ENCODE measurements at places on chromosomes 1 and 21.

GRCh38 chr1:46099215-46099614, 33.2 kb downstream of the PIK3R3 start:
- H3K36me3 ChIP-seq: no peaks in the 10 kb centered on the region
- H3K4me3 ChIP-seq: no peak overlapping the region
- H3K27ac ChIP-seq: no peak overlapping the region
- DNase-seq: no peak

- H3K36me3 ChIP-seq: no peaks in the 10 kb centered on the region
- H3K27ac ChIP-seq: no peak overlapping the region
- H3K4me3 ChIP-seq: no peak overlapping the region
- H3K4me1 ChIP-seq: peaks cover 6% of the 10 kb centered on the region
Measured at GRCh38 chr1:54956726-54957125, 23.7 kb upstream of the TMEM61 start.

DNA sequence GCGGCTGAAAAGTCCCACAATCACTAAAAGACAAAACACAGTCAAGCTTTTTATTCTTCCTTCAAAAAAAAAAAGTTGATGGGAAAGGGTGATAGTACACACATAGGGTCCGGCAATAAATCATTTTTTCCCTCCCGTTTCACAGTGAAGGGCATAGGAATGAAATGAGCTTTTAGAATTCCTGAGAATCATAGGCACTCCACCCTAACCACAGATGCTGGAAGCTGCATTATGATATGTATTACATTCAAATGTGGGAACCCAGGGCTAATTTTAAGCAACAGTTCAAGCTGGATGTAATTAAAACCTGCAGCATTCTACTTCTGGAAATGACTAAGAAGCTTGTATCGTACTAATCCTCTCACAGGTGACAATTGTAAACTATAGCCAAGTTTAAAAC, 75.7 kb upstream of the KCNJ15 start:
- no peaks in the 10 kb centered on the region for H3K4me1 ChIP-seq
- H3K4me3 ChIP-seq: no peak overlapping the region
- no peak for DNase-seq
- no peaks in the 10 kb centered on the region for H3K27me3 ChIP-seq

GRCh38 chr1:45635211-45635610, 11.4 kb upstream of the CCDC17 start:
- H3K4me1 ChIP-seq: no peaks in the 10 kb centered on the region
- H3K4me3 ChIP-seq: no peak overlapping the region
- H3K27ac ChIP-seq: no peak overlapping the region

- no peak for DNase-seq
- H3K36me3 ChIP-seq: no peaks in the 10 kb centered on the region
- H3K4me1 ChIP-seq: no peaks in the 10 kb centered on the region
- no peaks in the 10 kb centered on the region for H3K27me3 ChIP-seq
- H3K4me3 ChIP-seq: no peak overlapping the region
- H3K27ac ChIP-seq: no peak overlapping the region
Measured at GRCh38 chr1:203217668-203218067, 11.8 kb downstream of the CHIT1 start.

GRCh38 chr1:158945061-158945460, 13.7 kb downstream of the PYHIN1 start:
- no peak overlapping the region for H3K4me3 ChIP-seq
- no peak overlapping the region for H3K27ac ChIP-seq

- H3K4me3 ChIP-seq: no peak overlapping the region
- H3K36me3 ChIP-seq: peaks cover 31% of the 10 kb centered on the region
- no peak for DNase-seq
Measured at GRCh38 chr1:201147396-201148015, 6.8 kb downstream of the TMEM9 start.

GRCh38 chr1:29245876-29246275, 9.6 kb downstream of the PTPRU start:
- no peaks in the 10 kb centered on the region for H3K36me3 ChIP-seq
- no peaks in the 10 kb centered on the region for H3K27me3 ChIP-seq
- DNase-seq: peak; percentile 48
- H3K4me3 ChIP-seq: no peak overlapping the region

GRCh38 chr1:226875641-226876295, 5.4 kb downstream of the PSEN2 start:
- no peaks in the 10 kb centered on the region for H3K27me3 ChIP-seq
- no peak overlapping the region for H3K27ac ChIP-seq
- DNase-seq: no peak
- H3K36me3 ChIP-seq: peaks cover 16% of the 10 kb centered on the region
- H3K4me3 ChIP-seq: no peak overlapping the region

GRCh38 chr21:39852726-39853500, 14.3 kb upstream of the PCP4 start:
- no peak overlapping the region for H3K27ac ChIP-seq
- H3K36me3 ChIP-seq: no peaks in the 10 kb centered on the region
- H3K4me3 ChIP-seq: no peak overlapping the region
- no peak for DNase-seq

- no peaks in the 10 kb centered on the region for H3K27me3 ChIP-seq
- H3K36me3 ChIP-seq: no peaks in the 10 kb centered on the region
- no peak overlapping the region for H3K4me3 ChIP-seq
- no peak overlapping the region for H3K27ac ChIP-seq
- peaks cover 3% of the 10 kb centered on the region for H3K4me1 ChIP-seq
- no peak for DNase-seq
Measured at GRCh38 chr1:93814795-93815340, 64.1 kb downstream of the DNTTIP2 start.

DNA sequence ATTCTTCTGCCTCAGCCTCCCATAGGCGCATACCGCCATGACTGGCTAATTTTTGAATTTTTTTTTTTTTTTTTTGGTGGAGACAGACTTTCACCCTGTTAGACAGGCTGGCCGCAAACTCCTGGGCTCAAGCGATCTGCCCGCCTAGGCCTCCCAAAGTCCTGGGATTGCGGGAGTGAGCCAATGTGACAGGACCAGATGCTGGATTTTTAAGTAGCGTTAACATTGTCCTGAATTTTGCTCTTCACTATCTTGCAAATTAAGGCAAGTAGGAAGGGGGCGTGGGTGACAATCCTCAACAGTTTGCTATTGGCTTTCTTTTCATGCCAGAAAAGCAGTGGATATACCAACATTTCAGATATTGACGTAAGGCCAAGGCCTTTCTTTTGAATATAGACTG, 49.7 kb upstream of the TSNAX start:
- no peaks in the 10 kb centered on the region for H3K36me3 ChIP-seq
- no peaks in the 10 kb centered on the region for H3K4me1 ChIP-seq
- no peaks in the 10 kb centered on the region for H3K27me3 ChIP-seq
- no peak overlapping the region for H3K27ac ChIP-seq

- H3K4me1 ChIP-seq: peaks cover 11% of the 10 kb centered on the region
- H3K27ac ChIP-seq: no peak overlapping the region
- no peak for DNase-seq
Measured at GRCh38 chr1:180175291-180175690, 20.6 kb downstream of the QSOX1 start.

DNA sequence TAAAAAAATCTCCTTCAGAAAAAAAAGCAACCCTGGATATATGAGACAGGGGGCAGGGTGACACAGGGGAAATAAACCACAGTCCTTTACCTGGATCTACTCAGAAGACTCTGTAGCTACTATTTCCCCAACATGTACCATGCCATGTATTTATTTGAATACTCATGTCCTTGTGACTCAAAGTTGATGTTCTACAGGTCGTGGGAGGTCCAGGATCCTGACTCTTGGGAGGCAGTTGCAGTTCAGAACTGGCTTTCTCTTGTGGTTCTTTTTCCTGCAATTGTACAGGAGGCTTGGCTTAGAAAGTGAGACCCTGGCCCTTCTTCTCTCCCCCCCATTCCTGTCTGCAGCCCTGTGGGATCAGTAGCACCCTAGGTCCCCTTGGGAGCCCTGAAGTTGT, 5.8 kb upstream of the IL24 start:
- no peaks in the 10 kb centered on the region for H3K4me1 ChIP-seq
- H3K36me3 ChIP-seq: no peaks in the 10 kb centered on the region
- DNase-seq: no peak
- H3K27ac ChIP-seq: no peak overlapping the region
- H3K4me3 ChIP-seq: no peak overlapping the region

DNA sequence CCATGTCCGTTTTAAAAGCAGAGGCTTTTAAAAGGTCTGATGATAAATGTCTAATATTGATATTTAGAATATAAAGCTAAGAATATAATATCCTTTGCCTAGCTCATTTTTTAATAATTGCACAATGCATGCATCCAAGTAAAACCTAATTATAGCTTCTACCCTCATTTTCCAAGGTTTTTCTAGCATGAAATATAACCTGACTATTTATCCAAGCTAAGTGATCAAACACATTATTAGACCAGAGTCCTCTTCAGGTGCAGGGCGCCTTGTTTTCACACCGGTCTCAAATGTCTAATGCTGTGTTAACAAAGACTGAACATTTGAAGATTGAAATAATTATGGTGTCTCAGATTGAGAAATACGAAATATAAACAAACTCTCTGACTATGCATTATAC, 648.9 kb upstream of the CXADR start:
- no peak overlapping the region for H3K27ac ChIP-seq
- DNase-seq: no peak
- H3K27me3 ChIP-seq: no peaks in the 10 kb centered on the region
- H3K36me3 ChIP-seq: no peaks in the 10 kb centered on the region
- H3K4me3 ChIP-seq: no peak overlapping the region

DNA sequence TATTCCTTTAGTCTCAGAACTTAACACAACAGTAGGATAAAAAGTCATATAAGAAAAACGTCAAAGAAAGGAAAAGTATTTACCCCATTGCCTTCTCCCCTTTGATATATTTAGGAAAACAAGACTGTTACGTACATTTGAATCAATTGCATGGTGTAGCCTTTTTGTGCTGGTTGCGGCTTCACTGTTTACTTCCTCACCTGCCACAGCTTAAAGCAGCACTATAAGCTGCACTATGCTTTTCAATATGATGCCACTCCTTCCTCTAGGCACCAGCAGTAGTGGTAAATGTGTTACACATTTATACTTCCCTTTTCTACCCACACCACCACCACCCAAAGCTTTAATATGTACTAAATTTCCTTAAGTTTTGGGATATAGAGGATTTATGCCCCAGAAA, 111.1 kb downstream of the ATP1B1 start:
- no peaks in the 10 kb centered on the region for H3K4me1 ChIP-seq
- H3K27ac ChIP-seq: no peak overlapping the region
- H3K36me3 ChIP-seq: no peaks in the 10 kb centered on the region
- no peak for DNase-seq

Data from tibial artery (tissue), 4 donors.